Activated CD8-positive, alpha-beta memory T cell treated with anti-CD3 and anti-CD28 coated beads for 1 hour (primary cell): ENCODE measurements at places on chromosomes 12 and 14.

GRCh38 chr14:39230416-39231035, 3.2 kb upstream of the MIA2 start:
- no peak for DNase-seq

GRCh38 chr12:67772267-67773169, 124.0 kb downstream of the DYRK2 start:
- no peak for DNase-seq

DNA sequence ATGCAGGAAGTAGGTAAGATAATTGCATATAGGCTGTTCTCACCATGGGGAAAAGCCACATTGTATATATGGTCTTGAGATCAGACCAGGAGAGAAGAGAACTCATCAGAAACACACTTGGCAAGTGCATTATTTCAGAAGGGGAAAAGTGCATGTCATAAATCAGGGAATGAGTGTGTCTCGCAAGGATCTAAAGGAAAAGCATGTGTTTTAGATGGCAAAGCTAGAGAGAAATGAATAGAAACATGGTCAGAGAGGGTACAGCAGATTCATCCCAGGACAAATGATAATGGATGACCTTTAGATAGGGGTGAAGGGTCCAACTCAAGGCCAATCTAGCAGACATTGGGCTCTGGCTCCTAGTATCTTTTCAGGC, 230.2 kb upstream of the NAV3 start:
- DNase-seq, result no peak

DNA sequence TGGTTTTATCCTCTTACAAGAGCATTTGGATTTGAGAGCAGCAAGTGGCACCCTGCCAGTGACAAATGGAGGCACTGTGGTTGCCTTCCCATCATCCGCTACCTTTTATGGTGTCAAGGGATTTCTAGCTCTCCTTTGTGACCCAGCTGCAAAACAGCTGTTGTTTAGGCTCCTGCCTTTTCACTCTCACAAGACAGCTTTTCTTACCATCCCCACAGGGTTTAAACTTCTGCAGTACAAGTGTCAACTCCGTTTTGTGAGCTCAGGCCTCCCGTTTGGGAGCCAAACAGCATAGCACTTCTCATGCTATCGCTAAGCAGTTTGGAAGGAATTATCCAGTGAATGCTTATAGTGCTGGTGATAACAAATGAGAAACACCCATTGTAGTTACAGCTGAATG, 331.4 kb downstream of the TMTC2 start:
- DNase-seq, result no peak

- no peak for DNase-seq
Observed at GRCh38 chr12:126144603-126145002, 1079.4 kb downstream of the AACS start.

- DNase-seq, result no peak
Observed at GRCh38 chr12:61916831-61917230, 343.4 kb upstream of the USP15 start.

GRCh38 chr14:57847096-57847495, 18.8 kb downstream of the SLC35F4 start:
- no peak for DNase-seq

DNA sequence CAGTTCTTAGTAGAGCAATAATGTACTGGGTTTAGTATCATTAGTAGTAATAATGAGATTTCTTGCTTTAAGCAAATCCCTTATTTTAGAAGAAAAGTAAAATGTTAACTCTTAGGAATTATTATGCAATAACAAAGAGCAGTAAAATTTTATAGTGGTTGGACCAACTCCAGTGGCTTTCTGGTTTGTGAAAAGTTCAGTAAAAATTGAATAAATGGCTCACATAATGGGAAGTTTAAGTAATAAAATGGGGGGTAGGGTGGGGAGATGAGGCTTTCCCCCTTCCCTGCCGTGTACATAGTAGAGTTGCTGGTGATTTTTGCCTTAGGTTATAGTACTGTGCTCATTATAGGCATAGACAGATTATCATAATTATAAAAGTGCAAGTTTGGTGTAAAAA, 250.5 kb upstream of the ATP2B1 start:
- DNase-seq, result no peak

DNA sequence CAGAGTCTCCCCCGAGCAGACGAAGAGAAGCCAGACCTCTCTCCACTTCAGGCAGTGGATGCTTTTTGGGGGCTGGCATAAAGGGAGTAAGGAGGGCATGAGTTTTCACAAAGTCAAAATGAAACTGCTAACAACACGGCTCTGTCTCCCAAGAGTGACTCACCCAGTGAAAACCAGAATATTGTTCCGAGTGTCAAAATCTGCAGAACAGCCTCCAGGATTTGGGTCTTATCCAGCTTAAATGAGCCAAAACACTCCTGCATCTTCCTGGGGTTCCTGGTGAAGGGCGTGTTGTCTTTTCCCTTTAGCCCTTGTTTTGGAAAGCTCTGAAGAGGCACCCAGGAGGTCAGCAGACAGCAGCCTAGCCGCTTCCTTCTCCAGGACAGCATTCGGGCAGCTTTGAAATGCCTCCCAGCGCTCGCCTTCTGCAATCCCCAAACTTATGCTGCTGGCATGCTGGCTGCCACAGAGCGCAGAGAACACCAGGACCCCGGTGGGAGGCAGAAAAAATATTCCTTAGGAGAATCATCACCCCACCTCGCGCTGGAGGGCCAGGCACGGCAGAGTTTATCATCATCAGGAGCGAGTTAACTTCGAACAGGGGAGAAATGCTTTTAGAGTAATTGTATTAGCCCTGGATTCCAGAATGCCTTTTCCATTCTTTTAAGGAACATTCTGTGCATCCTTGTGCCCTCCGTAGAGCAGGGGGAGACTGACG, 117.7 kb upstream of the NCOR2 start:
- no peak for DNase-seq

DNA sequence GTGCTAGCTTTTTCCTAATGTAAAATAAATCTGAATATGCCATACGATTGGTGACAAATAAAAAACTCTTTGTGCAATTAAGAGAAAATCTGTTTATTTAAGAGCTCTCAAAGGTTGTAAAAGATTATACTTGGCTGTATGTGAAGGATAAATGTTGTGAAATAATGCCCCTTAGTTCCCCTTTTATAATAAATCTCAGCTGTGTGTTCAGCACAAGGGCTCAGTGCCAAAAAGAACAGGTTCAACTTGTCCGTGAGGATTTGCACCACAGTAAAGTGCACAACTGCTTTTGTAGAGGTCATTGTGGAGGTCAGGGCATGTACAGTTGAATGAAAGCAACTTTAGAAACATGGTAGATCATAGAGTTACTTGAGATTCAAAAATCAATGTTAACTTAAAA, 118.6 kb downstream of the TRMT5 start:
- DNase-seq, result no peak

DNA sequence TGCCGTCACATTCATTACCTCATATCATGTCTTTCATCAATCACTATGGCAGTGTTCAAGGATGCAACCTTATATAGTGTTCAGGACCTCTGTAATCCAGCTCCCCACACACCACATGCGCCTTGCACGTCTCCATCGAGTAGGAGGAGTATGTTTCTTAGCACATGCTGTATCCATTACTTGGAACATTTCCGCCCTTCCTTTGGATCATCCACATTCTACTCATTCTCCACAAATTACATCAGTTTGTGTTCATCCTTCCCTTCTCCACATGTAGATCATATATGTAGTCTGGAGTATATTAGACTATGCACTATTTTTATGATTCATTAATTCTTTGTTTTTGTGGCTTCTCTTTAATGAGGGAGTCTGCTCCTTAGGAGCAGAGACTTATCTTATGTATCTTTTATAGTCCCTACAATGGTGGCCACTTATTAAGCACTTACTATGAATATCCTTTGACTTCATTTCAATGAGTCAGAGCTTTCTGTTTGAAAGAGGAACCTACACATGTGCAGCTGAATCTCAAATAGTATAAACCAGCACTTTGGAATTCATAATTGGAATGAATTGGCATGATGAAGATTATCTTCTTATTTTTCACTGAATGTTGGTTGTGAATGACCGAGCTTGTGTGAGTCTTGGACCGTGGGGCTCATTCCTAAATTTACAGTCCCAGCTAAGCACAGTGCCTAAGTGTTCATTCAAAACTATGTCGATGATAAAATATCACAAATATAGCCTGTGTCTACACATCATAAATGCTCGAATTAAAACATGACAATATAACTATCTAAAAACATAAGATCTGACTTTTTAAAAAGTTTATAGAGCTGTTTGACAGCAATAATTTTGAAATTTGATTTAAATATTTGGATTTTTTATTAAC, 30.2 kb upstream of the NPAS3 start:
- no peak for DNase-seq

DNA sequence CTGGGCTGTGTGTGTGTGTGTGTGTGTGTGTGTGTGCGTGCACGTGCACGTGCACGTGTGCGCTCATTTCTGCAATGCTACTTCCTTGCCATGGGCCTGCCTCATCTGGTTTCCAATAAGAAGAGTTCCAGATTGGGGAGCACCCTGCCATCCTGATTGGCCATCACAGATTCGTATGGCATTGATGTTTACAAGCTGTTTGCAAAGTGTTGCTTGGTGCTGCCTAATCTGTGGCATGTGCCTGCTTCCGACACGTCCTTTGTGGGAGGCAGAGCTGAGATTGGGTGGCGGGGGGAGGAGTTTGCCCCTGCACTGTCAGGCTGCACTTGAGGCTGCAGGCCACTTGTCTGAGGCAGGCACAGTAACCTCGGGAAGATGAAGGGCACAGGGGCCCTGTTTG, 39.2 kb downstream of the SAMD4A start:
- no peak for DNase-seq

- no peak for DNase-seq
Observed at GRCh38 chr12:120737557-120738251, 12.1 kb downstream of the ACADS start.

- DNase-seq, result no peak
Observed at GRCh38 chr12:80217011-80217535, 117.7 kb downstream of the OTOGL start.

DNA sequence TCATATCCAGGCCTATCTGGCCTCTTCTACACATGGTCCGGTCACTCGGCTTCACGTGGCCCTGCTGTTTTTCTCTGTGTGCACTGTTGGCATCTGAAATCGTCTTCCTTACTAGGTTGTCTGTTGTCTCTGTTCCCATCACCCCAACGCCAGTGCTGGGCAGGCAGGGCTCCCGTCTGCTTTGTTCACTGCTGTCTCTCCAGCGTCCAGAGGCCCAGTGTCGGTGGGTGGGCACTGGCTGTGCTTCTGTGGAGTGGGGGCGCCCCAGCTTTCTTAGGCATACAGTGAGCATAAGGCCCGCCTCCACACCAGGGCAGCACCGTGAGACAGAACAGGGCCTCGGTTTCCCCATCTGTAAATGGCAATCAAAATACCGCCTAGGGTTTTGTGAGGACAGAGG, 153.1 kb downstream of the BCL11B start:
- no peak for DNase-seq

DNA sequence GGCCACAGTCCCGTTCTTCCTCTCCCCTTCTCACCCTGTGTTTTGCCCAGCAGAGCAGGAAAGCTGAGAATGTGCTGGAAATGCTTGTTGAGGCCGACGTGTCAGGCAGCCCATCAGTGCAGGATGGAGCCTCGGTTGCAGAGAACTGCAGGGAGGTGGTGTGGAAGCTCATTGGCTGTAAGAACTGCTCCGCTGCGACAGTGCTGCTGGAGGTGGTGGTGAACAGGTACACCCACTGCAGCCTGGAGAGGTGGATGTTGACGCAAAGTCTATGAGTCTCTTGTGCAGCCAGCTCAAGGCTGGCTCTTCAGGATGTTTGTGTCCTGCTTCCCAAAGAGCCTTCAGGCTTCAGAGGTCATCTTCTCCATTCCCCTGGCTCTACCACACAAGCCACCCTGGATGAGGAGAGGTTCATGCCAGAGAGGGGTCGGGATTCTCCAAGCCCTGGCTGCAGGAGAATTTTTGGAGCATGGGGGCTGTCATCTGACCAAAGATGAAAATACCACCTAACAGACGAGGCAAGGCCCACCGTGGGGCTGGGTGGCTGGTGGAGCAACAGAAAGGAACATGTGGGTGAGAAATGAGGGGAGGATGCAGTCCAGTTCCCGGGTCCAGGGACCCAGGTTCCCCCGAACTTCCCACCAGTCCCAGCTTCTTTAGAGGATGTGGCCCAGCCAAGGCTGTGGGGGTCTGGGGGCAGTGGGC, 174.1 kb upstream of the PRMT8 start:
- DNase-seq, result no peak

- no peak for DNase-seq
Observed at GRCh38 chr14:53715193-53715721, 241.4 kb downstream of the BMP4 start.

DNA sequence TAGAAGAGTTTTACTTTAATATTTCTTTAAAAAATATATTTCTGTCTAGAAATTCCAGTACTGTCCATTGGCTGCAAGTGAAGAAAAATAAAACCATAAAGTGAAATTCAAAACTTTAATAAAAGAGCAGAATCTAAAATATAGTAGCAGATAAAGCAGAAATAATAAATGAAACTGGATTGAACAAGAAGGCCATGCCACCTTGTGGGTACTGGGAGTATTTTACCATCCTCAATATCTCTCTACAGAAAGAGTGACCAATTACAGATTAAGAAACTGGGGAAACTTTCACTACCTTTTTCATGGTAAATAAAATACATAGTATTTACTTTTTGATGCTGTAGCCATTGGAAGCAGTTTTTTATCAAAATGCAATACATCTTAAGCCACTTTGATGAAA, 220.5 kb downstream of the BCAT1 start:
- no peak for DNase-seq

- no peak for DNase-seq
Observed at GRCh38 chr14:74085047-74085637, 386 bp downstream of the LIN52 start.

GRCh38 chr12:51434305-51434704, 9.7 kb downstream of the SLC4A8 start:
- DNase-seq, result no peak

DNA sequence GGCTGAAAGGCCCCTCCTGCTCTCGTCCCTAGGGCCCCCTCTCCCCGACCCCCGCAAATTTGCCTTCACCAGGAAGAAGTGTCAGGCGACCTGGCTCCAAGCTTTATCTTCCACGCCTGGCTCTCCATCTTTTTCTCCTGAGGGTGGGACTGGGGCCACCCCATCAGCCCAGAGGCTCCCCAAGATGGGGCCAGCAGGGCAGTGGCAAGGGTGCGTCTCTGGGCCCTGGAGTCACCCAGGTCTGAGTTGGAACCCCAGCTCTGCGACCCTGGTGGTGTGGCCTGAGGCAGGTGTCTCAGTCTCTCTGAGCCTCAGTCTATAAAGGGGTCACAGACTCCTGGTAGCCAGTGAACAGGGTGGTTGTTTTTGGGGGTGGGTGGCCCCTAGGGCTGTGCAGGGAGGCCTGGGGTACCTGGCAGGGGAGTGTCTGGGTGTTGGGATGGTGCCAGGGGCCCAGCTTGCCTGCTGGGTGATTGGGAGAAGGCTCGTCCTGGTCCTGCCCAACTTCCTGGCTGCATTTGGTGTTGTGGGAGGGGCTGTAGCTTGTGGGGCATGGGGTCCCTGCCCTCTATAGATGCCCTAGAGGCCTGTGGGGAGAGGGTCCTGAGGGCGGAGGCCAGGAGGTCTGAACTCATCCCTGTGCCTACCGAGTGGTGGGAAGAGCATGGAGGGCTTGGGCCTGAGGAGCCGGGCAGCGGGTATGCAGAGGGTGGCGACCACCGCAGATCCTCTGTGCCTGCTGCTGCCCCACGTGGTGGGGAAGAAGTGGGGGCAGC, 7.6 kb downstream of the KIF26A start:
- no peak for DNase-seq

- DNase-seq, result no peak
Observed at GRCh38 chr12:93381161-93381975, 3.6 kb downstream of the NUDT4 start.

GRCh38 chr12:76399040-76399439, 50.8 kb upstream of the BBS10 start:
- DNase-seq, result no peak

GRCh38 chr12:115755725-115756085, 521.8 kb downstream of the MED13L start:
- no peak for DNase-seq

- DNase-seq, result no peak
Observed at GRCh38 chr12:38844267-38844666, 61.1 kb downstream of the CPNE8 start.
